ENCODE measurements at places on chromosomes 5 and 9.

GRCh38 chr5:175336781-175337180 lies 107.2 kb downstream of the DRD1 start:
- no peak for DNase-seq

DNA sequence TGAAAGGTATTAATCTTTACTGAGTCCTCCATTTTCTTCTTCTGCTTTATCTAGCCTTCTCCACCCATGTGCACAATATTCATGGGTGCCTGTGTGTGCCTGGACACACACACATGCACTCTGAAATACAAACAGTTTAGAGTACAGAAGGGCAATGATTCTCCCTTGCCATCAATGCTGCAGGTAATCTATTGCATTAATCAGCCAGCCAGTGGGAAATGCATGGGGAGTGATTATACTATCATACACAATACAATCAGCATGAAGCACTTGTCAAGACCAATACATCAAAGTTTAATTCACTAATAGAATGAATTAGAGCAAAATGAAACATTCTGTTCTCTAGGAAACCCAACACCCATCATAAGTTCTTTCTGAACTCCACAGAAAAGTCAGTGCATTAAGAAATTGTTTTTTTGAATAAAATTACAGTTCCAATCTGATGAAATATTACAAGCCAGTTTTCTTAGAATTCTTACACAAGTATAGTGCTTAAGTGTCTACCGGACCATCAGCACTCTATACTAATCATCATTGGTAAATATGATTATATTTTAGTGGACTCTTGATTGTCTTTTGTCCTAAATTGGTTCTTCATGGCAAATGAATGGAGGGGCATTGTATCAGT lies 172.2 kb downstream of the ZSWIM6 start:
- no peak for DNase-seq

DNA sequence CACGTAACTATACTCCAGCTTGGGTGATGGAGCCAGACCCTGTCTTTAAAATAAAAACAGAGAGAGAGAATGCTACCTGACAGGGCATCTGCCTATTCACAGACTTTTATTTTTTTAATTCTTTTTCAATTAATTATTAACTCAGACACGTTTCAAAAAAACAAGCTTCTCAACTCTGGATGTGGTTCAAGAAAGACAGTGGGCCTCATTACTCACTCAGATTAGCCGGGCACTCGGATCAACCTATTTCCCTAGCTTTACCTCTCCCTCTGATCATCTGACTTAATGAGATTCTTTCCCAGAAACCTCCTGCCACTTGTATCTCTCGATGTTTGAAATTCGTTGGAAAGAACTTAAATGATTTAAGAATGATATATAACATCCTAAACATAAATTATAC lies 134.1 kb downstream of the TRPM6 start:
- DNase-seq: no peak

DNA sequence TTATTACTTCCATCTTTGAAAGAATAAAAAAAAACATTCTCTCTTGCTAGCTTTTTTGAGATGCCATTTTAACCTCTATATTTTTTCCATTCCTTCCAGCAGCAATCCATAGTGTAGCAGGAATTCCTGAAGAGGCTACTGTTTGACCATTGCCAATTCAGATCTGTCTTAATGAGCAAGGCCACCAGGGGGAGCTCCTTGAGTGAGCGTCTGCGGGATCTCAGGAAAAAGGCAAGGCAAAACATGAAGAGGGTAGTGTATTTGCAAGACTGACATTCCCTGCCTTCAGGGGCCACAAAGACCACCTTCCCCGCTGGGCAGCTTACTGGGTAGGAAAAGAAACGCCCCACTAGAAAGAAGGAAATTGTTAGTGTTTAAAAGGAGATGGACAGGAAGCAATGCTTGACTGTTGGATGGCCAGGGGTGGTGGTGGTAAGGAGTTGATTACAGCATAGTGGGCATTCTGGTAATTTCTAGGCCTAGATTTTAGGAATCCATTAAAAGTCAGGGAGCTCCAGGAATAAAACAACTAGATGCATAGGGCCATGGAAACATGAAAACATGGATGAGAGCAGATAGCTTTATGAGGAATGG lies 206.6 kb upstream of the HAPLN1 start:
- DNase-seq: peak; percentile 45

- DNase-seq: no peak
Observed at GRCh38 chr5:139699351-139699750, 51.2 kb downstream of the CXXC5 start.

DNA sequence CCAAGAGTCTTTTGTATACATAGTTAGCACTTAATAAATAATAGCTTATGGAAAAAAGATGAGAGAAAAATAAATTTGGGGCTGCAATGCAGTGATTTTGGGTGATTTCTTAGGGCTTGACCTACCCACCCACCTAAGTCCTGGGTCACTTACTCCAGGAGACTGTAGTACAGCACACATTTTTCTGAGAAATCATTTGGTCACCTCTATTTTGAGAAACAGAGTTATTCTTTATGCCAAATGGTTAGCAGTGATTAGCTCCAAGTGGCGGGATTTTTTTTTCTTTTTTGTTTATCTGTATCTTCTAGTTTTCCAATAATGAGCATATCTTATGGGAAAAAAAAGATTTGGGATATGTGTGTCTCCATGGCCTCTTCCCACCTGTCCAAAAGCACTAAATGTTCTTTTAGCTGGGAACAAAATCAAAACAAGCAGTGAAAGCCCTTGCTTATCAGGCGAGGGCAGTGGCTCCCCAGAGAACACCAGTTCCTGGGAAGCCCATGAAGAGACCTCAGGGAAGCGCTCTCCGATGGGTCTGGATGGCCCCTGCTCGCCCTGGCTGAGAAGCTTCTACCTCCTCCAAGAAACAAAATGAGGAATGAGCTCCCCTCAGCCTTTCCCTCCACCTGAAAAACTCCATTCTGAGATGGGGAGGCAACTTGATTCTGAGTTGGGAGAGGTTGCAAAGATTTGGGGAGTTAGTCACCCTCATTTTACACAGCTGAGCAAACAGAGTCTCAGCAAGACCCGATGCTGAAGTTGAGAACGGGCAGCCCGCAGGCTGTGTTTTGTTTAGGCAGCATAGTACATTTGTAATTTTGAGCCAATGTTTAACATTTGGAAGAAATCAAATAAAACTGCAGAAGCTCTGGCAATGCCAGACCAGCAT lies 69.9 kb downstream of the CYFIP2 start:
- DNase-seq: no peak

- DNase-seq: no peak
Observed at GRCh38 chr9:113129884-113130283, 20.9 kb upstream of the SLC31A2 start.

DNA sequence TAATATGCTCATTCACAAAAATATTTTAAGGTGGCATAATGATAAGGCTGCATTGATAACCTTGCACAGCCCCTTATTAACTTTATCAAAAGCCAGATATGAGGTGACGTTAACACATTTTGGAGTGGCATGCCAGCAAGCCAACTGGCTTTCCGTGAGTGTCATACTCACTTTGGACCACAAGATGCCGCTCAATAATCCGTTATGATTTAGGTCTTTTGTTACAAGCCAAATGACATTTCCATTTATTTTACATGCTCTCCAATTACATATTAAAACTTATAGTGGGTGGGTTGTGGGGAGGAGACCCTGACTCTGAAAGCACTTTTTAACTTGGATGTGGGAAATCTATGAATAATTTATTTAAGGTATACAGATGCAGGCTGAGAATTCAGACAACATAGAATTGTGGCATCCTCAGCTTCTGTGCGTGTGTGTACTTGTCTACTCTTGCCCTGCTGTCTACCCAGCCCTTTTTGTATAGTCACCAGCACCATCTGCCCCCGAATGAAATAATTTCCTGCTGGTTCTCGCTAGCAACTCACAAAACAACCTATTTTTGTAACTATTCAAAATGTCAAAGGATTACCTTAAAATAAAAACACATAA lies 305.1 kb downstream of the PSAT1 start:
- peak; percentile 37 for DNase-seq

- DNase-seq: peak; percentile 23
Observed at GRCh38 chr5:88251048-88251711, 17.5 kb downstream of the TMEM161B start.

DNA sequence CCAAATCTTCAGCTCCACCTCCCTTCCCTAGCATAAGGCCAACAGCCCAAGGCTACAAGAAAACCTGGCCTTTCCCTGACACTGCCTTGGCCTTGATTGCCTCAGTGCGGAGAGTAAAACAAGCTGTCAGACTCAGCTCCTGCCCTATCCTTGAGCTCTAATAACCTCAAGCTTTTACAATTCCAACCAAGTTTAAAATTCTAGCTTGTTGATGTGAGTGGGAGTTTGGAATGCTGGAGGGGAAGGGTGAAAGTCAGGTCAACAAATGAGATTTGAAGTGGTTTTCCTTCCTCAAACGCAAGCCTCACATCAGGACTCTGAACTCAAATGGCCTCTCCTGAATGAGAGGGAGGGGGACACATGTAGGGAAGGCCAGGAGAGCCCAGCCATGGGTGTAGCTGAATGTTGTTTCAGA lies 197.0 kb upstream of the VLDLR start:
- no peak for DNase-seq

DNA sequence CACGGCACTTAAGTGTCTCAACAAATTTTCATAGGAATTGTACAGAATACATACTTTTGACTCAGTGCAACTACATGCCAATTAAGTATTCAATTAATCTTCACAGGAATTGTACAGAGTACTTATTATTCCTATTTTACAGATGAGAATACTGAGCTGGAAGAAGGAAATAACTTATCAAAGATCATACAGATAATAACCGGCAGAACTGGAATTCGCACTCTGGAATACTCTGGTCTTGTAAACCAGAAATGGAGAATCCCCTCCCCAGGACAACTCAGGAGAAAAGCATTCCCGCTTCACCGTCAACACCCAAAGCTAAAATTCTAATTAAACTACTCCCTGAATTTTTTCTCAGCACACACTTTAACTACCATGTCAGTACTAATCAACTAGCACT lies 112.7 kb downstream of the HOMER1 start:
- no peak for DNase-seq

DNA sequence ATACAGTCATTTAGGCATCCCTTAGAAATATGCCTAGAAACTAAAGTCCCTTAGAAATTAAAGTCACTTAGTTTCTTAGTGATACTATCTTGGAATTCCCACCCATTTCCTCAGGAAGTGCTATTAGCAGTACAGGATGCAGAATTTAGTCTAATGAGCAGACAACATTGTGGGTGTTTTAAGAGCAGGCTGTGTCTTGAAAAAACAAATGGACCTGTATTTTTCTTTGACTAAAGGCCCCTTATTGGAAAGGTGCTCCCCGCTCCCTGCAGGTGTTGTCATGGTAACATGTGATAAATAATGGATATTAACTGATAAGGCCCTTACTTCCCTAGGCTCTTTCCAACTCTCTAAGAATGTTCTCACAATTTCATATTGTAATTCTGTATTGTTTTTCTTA lies 38.8 kb upstream of the STARD4 start:
- no peak for DNase-seq

DNA sequence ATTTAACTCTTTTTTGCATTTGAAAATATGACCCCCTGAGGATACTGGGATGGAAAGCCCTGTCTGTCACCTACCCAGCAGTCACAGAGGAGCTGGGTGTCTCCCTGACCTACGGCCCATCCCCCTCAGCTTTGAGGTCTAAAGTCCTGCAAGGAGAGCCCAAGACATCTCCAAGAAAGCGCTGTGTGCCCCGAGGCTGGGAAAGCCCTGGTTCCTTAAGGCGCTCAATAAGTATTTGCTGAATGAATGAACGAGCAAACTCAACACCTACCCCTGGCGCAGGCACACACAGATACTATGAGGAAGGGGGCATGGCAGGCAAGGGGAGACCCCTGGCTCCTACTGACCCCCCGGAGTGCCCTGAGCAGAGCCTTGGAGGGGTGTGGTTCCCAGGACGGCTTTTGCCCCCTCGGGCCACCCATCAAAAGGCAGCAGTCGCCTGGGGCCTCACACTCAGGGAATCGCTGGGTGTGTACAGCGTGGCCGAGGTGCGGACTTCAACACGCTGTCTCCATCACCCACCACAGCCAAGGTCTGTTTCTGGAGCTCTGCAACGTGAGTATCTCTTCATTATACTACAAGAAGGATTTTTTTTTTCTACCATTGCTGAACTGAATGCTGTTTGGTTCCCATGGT lies 211.6 kb downstream of the ERCC6L2 start:
- DNase-seq: no peak

- DNase-seq: no peak
Observed at GRCh38 chr5:144880513-144880912, 709.8 kb downstream of the KCTD16 start.

- no peak for DNase-seq
Observed at GRCh38 chr9:81989700-81990099, 1.1 kb downstream of the SPATA31D1 start.

- DNase-seq: no peak
Observed at GRCh38 chr5:105544300-105544699, 1981.7 kb upstream of the NUDT12 start.

DNA sequence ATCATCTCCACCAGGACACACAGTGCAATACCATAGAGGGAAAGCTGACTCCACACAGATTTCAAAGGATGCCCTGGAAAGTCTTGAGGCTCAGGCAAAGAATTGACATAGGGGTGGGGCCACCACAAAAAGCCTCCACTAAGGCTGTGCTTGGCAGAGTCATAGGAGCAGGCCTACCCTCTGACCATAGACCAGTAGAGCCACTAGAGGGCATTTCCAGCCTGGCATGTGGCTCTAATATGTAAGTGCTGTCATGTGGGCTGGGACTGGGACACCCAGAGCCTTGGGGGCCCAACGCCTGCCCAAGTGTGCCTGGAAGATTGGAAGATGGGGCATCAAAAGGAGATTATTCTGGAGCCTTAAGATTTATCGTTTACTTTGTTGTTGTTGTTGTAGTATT lies 726.0 kb downstream of the DNAH5 start:
- DNase-seq: no peak

DNA sequence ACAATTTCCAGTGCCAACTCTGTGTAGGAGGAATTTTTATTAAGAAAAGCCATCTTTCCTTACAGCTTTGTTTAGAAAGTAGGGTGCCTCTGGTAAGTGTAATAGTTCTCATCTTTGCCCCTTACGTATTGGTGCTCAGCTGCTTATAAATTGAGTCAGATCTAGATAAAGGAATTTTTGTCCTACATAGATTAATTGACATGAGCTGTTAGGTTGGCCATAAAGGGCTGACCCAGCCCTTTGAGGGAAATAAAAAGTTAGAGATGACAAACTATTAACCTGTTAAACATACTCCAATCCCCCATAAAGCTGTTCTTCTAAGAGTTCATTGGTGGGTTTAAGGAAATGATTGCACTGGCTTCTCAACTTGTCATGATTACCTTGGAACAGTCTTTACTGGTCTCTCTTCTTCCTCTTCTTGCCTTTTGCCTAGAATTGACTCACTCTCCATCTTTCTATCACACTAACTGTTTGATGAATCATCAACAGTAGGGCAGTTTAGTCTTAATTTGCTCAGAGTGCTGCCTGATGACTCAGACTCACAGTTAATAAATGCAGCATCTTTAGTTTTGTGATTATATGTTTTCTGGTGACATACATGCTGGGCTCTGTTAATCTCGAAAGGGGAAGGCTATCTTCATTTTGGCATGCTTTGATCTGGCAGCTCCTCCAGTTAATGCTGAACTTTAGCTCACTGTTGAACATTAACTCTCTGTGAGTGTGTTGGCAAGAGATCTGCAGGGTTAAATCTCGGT lies 51.7 kb downstream of the ARHGAP26 start:
- DNase-seq: peak; percentile 78

GRCh38 chr9:109270971-109271925 lies 49.6 kb downstream of the EPB41L4B start:
- no peak for DNase-seq

- DNase-seq: no peak
Observed at GRCh38 chr9:89766991-89767390, 162.2 kb downstream of the GADD45G start.

All from COLO829 (cell line).